Type B pancreatic cell (in vitro differentiated cells): ENCODE measurements at places on chromosomes 12 and 14.

DNA sequence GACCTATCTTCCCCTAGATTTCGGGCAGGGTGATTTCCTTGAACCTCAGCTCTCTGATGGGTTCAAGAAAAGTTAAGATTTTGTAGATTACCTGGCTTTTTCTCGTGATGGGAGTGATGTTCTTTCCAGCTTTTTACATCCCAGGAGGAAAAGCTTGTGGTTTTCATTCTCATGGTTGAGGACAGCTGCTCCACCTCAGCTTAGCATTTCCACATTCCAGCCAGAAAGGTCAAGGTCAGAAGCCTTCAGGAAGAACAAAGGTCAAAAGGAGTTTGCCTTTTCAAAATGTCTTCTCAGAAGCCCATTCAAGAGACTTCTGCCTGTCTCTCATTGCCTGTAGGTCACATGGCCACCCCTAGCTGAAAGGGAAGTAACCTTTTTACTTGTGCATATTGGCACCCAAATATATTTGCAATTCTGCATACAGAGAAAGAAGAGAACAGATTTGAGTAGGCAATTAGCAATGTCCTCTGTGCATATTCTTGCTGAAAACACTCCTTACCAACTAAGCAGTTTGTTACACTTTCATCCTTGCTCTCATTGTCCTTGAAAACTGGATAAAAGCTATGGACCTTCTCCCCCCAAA, 6.6 kb upstream of the ADGRD1 start:
- no peak for DNase-seq

GRCh38 chr12:49244176-49244575, 20.7 kb upstream of the TUBA1C start:
- DNase-seq: no peak

DNA sequence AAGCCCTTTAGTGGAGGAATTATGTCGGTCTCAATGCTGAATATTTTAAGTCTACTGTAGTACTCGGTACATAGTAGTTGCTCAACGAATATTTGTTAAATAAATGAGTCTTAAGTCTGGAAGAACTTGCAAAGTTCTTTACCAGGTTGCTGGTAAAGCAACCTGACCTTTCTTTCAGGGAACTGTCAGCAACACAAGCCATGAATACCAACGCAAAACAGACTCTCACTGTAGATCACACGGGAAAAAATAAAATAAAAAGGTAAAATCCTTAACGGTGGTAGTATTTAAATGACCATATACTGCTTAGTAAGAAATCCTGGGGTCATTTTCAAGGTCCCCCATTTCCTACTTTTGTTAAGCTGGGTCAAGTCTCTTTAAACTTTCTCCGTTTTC, 447 bp upstream of the NUBPL start:
- DNase-seq: no peak

DNA sequence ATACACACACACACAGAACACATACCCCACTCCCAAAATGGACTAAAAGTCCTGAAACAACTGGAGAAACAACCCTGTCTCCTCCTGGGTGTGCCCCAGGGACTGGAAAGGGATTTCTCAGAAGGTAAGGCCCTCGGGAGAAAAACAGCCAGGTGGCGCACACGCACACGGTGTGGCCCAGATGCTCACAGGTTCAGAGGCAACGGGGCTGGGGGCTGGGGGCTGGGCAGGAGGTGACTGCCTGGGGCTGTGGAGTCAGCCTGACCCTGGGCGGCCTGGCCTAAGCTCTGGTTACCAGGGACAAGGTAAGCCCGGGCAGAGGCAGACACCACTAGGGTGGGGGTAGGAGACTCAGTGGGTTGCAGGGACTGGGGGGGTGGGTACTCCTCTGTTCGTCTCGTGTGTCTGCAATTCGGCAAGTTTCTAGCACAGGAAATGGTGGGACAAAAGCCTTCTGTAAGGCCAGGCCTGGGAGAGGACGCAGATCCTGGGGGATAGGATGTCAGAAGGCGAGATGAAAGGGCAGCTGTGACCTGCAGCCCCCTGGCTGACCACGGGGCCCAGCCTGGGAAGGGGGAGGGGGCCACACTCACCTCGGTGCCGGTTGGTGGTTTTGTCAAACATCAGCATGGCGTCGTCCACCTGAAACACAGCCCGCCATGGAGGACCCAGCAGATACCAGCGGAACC, 10.4 kb downstream of the MSI1 start:
- no peak for DNase-seq

- DNase-seq: no peak
Observed at GRCh38 chr12:124506145-124506831, 61.1 kb downstream of the NCOR2 start.

GRCh38 chr12:45928309-45928708, 62.1 kb downstream of the SCAF11 start:
- no peak for DNase-seq

- DNase-seq: no peak
Observed at GRCh38 chr12:65675141-65675621, 149.1 kb upstream of the HMGA2 start.

DNA sequence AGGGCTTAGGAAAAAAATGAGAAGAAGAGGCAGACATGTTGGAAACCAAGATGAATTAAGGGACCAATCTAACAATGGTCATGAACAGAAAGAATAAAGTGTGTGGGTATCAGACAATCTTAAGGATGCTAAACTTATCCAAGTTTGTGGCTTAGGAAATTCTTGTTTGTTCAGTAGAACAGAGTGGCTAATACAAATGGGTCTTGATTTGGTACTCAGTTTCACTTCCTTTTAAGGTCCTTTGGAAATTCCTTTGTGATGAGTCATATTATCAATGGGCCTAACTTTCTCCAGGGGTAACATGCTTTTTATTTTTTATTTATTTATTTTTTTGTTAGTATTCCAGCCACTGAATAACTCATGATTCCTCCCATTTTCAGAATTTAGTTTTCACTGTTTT, 1154.7 kb upstream of the FLRT2 start:
- no peak for DNase-seq

GRCh38 chr12:17810399-17810798, 279.6 kb downstream of the RERGL start:
- DNase-seq: no peak
